A172 (cell line): ENCODE measurements at places on chromosomes 11 and 22. TPM values are rescaled to one million over a fixed set of nuclear protein-coding genes. Genes with fewer than 3 reads are reported as not detected.

DNA sequence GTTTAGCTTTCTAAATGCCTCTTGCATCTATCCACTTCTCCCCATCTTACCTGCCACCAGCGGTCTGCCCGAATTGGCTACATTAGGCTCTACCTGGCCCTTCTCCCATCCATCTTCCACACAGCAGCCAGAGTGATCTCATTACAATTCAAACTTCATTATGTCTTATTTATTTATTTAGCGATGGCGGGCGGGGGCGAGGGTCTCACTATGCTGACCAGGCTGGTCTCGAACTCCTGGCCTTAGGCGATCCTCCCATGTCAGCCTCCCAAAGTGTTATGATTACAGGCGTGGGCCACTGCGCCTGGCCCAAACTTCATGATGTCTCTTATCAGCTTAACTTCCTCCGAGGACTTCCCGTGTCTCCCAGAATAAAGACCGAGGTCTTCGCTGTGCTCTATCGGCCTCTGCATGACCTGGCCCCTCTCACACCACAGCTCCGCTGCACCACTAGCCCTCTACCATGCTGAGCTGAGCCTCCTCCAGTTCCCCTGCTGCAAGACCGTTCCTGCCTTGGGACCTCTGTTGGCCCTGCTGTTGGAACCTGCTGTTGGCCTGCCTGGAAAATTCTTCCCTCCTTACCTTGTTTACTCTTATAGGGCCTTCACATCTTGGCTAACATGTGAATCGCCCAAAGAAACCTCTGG, 870 bp upstream of the CTTN start:
- DNase-seq = peak; percentile 35

DNA sequence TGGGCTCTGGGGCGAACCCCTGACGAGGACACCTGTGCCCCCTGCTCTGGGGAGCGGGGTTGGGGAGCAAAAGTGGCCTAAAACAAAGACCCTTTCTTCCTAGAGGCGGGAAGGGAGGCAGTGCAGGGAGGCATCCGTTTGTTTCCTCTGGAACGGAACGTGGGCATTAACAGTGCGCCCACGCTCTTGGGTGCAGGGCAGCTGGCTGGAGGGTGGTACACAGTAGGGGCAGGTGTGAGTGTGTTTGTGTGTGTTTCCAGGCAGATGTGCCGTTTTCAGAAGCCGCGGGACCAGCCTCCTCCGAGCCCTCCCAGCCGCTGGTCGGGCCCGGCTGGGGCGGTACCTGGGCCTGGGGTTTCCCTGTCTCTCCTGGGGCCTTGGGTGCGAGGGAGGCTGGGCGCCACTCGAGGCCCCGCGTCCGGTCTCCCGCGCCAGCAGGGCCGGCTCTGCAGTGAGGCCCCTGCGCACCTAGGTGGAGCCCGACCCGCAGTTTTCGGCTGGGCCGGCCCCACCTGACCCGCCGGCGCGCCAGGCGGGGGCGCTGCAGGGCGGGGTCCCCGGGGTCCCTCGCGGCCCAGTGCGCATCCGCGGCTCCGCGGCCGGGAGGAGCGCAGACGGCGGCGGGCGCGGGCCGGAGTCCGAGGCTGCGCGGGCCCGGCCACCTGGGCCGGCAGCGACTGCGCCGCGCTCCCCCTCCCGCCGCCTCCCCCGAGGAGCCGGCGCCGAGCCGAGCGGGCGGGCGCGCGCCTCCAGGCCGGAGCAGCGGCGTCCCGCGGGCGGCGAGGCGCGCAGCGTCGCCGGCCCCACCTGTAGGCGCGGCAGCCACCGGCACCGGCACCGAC, 1252.7 kb downstream of the BRD1 start:
- DNase-seq = peak; percentile 16

DNA sequence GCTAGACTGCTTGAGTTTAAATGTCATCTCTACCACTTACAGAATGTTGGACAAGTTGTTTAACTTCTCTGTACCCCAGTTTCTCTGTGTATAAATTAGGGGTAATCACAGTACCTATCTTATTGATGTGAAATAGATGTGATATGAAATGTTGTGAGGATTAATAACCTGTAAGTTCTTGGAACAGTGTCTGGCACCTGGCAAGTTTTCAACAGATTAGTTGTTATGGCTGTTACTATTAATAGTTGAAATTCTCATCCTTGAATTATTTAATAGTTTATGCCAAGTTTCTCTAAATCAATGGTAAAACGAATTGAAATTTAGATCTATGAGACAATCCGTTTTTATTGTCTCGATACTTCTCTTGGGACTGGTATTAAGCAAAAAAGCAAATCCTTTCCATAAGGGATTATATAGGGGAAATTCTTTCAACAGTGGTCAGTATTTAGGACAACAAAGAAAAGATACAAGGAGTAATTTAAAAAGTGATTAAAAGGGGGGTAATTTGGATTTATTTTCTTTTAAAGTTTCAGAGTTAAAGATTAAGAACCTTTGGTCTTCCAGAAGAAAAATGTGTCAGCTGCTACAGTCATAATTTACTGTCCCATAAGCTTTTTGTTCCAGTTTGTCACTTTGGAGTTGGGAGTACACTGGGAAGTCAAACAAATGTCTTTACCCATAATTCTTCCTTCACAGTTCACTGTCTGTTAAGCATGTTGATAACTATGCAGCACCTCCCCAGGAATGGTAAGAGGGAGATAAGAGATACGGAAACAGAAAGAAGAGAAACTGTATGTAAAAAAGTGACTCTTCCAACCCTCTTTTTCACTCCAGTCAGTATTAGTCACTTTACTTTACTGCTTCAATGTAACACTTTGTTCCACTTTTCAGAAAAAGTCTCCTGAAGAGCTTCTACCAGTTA, 13.2 kb downstream of the PDE3B start:
- no peak for DNase-seq

- peak; percentile 98 for DNase-seq
Measured at GRCh38 chr11:46248289-46249102, 29.0 kb upstream of the CREB3L1 start.

DNA sequence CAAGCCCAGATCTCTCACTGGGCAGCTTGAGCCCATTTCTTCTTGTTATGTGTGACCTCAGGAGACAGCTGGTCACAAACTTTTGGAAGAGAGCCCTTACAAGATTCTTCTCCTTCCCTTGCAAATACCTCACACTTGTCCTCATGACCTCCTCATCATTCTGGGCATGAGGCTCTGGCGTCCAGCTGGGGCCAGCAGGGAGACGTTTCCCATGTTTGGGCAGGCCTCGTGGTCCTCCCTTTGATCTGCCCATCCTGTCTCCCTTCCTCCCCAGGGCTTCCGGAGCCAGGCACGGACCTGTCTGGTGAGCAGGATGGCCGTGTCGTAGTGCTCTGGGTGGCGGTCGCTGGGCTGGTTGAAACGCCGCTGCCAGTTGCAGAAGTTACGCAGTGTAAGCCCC, 9.7 kb downstream of the ADAMTS8 start:
- DNase-seq = no peak

GRCh38 chr22:42243802-42244060, 26.7 kb downstream of the TCF20 start:
- no peak for DNase-seq

DNA sequence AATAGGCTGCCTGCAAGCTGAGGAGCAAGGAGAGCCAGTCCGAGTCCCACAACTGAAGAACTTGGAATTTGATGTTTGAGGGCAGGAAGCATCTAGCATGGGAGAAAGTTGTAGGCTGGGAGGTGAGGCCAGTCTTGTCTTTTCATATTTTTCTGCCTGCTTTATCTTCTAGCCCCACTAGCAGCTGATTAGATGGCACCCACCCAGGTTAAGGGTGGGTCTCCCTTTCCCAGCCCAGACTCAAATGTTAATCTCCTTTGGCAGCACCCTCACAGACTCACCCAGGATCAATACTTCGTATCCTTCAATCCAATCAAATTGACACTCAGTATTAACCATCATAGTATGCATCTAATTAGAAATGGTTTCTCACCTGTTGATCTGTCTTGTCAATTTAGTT, 5.0 kb upstream of the COX8A start:
- DNase-seq = no peak

DNA sequence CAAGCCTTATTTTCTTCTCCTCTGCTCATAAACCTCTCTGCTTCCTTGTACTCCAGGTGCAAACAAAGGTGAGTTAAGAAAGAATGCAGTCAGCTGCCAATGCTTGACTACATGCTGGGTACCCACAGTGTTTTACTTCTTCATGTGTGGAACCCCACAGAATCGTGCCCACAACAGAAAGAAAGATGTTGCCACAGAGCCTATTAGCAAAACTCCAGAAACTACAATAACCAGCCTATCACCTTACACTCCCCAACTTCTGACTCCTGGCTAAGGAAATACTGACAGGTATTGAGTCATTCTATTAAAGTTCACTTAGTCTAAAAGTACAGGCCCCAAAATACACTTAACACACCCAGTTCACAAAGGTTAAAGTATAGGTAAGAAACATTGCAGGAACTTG, 56.9 kb upstream of the CCDC89 start:
- no peak for DNase-seq

DNA sequence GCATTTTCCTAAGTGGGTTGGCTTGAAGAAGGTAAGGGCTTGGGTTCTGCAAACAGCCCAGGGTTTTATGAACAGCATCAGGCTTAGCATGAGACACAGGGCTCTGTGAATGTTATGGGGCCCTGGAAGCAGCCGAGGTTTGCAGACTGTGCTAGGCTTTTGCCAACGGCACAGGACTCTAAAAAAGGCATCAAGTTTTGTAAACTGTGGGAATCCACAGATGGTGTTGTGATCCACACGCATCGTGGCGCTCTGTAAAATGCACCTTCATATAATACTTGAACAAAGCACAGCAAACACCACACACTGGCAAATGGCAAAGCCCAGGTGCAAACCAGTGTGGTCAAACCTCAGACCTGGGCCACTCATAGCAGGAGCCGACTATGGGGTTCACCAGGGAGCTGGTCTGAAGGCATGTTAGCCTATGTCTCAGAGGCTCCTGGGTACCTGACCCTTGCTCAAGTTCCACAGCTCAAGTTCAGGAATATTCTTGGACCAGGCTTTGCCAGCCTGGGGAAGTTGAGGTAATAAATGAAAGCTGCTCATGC, 2.4 kb upstream of the SLCO2B1 start:
- no peak for DNase-seq

GRCh38 chr11:2777386-2777785, 77.6 kb upstream of the KCNQ1OT1 start:
- DNase-seq = peak; percentile 77

DNA sequence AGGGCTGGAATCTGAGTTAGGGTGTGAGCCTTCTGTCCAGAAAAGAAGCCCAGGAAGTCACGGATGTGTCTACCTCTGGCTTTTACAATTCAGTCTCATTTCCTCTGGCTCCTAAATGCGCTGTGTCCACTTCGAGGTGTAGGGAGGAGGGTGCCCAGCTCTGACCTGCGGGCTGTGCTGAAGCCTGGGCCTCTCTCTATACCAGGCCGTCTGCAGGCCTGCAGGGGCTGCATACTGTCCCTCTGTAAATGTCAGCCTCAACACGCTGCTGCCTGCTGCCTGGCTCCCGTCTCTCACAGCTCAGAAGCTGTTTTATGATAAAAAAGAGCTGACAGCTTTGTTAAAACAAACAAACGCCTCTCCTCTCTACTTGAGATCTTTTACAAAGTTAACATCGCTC, 14.5 kb downstream of the ARVCF start:
- no peak for DNase-seq

GRCh38 chr11:118410055-118410745, 8.8 kb downstream of the ATP5MG start:
- DNase-seq = no peak

DNA sequence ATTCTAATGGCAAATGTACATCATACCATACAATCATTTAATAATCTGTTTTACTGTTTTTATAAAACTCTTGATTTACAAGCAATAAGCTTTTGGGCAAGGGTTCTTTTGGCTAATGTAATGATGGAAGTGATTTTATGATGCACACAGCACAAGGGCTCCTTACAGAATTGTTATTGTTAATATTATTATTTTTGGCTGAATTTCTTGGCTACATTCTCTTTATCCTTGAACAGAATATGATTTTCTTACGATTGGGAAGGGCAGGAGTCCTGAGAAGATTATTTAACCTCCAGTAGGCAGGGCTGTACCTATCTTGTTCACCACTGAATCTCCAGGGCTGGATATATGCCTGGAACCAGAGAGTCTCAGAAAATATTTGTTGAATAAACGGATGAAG, 70.4 kb upstream of the ARHGAP20 start:
- DNase-seq = no peak

DNA sequence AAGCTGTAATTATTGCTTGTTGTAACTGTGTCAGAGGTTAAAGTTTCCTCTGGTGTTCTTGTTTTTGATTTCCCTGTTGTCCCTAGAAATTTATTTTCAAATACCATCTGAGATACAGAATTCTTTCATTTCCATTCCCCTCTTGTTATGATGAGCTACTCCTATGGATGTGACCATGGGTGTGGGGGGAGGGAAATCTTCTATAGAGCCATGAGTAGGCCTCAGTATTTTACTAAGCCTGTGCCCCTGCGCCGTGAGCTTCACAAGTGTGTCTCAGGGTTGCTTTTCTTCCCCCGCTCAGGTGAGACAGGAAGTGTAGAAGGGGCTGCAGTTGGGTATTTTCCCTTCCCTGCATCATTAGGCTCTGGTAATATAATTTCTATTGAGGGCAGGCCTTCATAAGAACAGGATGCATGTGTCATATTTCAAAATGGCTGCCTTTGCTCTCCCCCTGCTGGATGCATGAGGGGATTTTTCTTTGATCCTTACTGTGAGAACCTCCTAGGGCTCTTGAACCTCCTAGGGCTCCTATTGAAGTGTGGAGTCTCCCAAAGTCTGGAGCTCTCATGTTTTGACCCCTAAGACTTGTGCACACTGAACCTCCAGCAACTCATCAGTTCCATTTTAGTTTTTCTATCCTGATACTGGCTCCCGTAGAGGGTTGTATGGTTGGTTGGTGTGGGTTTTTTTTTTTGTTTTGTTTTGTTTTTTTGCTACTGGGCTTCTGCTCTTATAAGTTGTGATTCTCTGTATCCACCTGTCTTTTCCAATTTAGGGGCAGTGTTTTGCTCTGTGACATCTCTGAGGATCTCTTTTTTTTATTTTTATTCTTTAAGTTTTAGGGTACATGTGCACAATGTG, 658.2 kb downstream of the NTM start:
- peak; percentile 60 for DNase-seq

Gene TECTA
- total RNA-seq = 0.03 and 0.05 TPM in 2 replicates

Gene KRTAP5-10
- total RNA-seq = not detected in 2 replicates

Gene KRTAP5-8
- not detected in 2 replicates for total RNA-seq

Gene SCUBE1
- not detected in 2 replicates for total RNA-seq

Gene MRGPRX3
- not detected in 2 replicates for total RNA-seq

Gene IFITM10
- 2.9 and 3.0 TPM in 2 replicates for total RNA-seq

Gene OR52E6
- not detected in 2 replicates for total RNA-seq

Gene PUS3
- total RNA-seq = 9.5 and 14.0 TPM in 2 replicates

Gene KRTAP5-5
- total RNA-seq = not detected in 2 replicates

Gene SYCE3
- 2.5 TPM in 1 of 2 replicates, not detected in the other for total RNA-seq
